ENCODE measurements at places on chromosomes 13 and 19.

DNA sequence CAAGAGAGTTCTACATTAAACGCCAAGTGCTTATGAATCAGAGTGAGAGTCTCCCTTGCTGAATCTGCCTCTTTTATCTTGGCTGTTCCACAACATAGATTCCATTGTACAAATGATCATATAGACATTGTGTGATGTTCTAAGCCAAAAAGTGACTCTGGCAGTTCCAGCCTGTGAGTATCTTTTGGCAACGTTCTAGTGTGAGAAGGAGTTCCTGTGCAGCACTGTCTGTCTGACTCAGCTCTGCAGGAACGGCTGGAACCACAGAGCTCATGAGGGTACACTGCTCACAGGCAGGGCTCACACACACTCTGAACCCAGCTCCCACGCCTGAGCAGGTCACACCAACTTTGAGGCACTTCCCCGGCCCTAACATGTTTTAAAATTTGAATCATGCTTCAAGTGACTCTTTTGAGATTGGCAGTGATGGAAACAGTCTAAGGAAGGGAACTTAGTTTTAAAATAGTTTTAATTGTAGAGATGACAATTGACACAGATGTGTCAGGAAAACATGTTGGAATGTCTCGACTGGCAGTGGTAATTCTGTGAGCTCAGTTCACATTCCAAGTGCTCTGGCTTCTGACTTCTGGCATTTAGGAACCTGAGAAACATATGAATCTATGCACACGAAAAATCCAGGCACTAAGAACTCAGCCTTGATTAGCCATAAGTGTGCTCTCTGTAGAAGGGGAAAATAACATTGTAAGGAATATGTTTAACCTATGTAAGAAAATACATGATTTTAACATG lies 272.0 kb downstream of the UQCRFS1 start:
- no peak overlapping the region for H3K4me3 ChIP-seq
- DNase-seq = peak; percentile 16
- H3K27me3 ChIP-seq = no peaks in the 10 kb centered on the region

DNA sequence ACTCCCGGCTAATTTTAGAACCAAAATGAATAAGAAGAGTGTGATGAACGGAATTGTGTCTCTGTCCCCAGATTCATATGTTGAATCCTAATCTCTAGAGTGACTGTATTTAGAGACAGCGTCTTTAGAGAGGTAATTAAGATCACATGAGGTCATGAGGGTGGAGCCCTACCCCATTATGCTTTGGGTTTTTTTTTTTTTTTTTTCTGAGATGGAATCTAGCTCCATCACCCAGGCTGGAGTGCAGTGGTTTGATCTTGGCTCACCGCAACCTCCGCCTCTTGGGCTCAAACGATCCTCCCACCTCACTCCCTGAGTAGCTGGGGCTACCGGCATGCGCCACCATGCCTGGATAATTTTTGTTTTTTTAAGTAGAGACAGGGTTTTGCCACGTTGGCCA lies 27.9 kb downstream of the FBXO27 start:
- H3K27me3 ChIP-seq = no peaks in the 10 kb centered on the region
- no peak overlapping the region for H3K4me3 ChIP-seq
- H3K4me1 ChIP-seq = no peaks in the 10 kb centered on the region
- no peak overlapping the region for H3K27ac ChIP-seq
- DNase-seq = no peak
- no peaks in the 10 kb centered on the region for H3K36me3 ChIP-seq

DNA sequence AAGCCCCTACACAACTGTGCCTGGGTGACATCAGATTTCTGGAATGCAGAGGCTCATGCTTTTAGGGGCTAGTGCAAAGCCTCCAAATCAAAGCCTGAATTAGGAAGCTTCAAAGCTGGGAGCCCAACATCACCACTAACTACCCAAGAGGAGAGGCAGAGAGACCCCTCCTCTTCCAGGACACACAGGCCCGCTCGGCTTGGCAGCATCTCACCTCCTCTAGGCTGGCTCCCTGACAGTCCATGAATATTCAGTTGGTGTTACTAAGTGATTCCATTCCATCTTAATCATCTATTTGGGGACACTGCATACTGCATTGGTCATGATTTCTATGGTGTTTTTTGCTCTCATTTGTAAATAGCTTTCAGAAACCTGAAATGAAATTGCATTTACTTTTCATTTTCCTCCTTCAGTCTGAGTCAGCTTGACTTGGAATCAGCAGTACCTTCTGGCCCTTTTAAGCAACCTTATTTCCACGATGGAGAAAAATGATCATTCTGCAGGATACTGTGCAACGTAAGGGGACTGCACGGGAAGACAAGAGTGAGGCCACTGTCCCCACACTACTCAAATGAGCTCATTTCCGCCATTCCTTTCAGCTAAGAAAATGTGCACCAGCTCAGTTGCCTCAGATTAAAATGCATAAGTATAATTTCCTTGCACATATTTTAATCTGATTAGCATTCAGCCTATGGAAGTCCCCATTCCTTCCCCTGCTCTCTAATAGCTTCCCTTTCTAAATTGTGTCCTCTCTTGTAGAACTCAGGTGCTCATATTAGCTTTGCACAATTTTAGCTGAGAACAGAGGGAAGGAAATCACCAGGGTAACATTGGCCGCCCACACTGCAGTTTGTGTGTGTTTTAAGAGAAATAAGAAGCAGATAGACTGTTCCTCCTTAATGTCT lies 219.9 kb downstream of the RFC3 start:
- no peak overlapping the region for H3K4me3 ChIP-seq
- no peaks in the 10 kb centered on the region for H3K36me3 ChIP-seq
- no peaks in the 10 kb centered on the region for H3K27me3 ChIP-seq
- H3K27ac ChIP-seq = no peak overlapping the region
- peak; percentile 51 for DNase-seq

GRCh38 chr19:19540064-19540714 lies 2.1 kb downstream of the CILP2 start:
- peak; percentile 96 for DNase-seq
- H3K27me3 ChIP-seq = no peaks in the 10 kb centered on the region
- no peak overlapping the region for H3K27ac ChIP-seq
- H3K4me1 ChIP-seq = no peaks in the 10 kb centered on the region
- no peak overlapping the region for H3K4me3 ChIP-seq

GRCh38 chr19:56245121-56245740 lies 27.3 kb upstream of the EDDM13 start:
- no peak overlapping the region for H3K27ac ChIP-seq
- H3K4me1 ChIP-seq = no peaks in the 10 kb centered on the region
- DNase-seq = no peak
- H3K36me3 ChIP-seq = no peaks in the 10 kb centered on the region

DNA sequence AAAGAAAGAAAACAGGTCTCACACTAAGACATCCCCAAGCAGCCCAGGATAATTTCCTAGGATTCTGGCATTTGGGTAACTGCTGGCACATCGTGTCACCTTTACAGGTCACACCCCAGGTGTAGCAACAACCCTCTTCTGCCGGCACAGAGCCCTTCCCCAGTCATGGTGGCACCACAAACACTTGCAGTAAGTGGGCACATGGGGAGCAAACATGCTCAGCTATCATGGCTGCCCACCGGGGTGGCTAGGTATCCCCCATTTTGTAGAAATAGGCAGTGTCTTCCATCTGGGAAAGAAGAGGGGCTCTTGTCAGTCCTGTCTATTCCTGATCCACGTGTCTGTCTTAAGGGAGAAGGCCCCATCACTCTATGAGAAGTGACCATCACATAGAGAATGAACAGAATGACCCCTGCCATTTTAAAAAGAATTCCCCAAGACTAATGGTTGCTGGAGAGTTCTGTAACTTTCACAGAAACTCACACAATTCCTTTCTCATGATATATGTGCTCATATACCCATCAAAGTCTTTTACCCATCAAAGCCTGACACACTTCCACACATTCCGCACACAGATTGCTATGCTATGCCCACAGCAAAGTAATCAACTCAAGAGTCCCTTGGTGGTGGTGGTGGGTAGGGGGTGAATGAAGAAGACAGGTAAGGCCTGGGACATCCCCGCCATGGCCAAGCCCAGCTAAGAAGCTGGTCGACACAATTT lies 33.3 kb downstream of the BRD4 start:
- H3K4me1 ChIP-seq = peaks cover 20% of the 10 kb centered on the region
- no peak for DNase-seq
- peak overlapping the region; percentile 25 for H3K27ac ChIP-seq
- no peak overlapping the region for H3K4me3 ChIP-seq
- no peaks in the 10 kb centered on the region for H3K27me3 ChIP-seq

GRCh38 chr13:46152627-46153328 lies 29.2 kb downstream of the LCP1 start:
- no peaks in the 10 kb centered on the region for H3K4me1 ChIP-seq
- DNase-seq = no peak
- H3K27ac ChIP-seq = no peak overlapping the region

- no peaks in the 10 kb centered on the region for H3K4me1 ChIP-seq
- H3K36me3 ChIP-seq = peaks cover 28% of the 10 kb centered on the region
- H3K4me3 ChIP-seq = no peak overlapping the region
- H3K27me3 ChIP-seq = no peaks in the 10 kb centered on the region
Measured at GRCh38 chr19:37087110-37087509, 8.9 kb downstream of the ZNF420 start.

DNA sequence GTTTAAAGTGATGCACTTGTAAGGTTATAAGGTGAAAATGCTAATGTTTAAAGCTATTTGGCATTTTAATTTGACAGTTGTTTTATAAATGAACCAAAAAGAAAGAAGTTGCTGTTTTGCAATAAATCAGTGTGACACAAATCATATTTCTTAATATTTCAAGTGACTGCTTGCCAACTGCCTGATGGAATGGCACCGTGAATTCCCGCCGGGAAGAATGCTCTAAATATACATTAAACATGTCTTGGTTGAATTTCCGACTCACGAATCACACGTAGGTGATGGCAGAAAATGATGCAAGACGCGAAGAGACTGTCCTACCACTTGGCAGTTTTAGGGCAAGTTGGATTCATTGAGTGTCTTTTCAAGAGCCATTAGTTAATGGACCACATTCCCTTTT lies 3.1 kb upstream of the GJB2 start:
- DNase-seq = no peak
- H3K27ac ChIP-seq = no peak overlapping the region
- H3K36me3 ChIP-seq = no peaks in the 10 kb centered on the region
- H3K4me3 ChIP-seq = no peak overlapping the region
- H3K27me3 ChIP-seq = peaks cover 65% of the 10 kb centered on the region
- peaks cover 8% of the 10 kb centered on the region for H3K4me1 ChIP-seq

- H3K36me3 ChIP-seq = no peaks in the 10 kb centered on the region
- peaks cover 53% of the 10 kb centered on the region for H3K27me3 ChIP-seq
- no peak overlapping the region for H3K4me3 ChIP-seq
Measured at GRCh38 chr13:83876546-83876945, 5.7 kb downstream of the SLITRK1 start.

DNA sequence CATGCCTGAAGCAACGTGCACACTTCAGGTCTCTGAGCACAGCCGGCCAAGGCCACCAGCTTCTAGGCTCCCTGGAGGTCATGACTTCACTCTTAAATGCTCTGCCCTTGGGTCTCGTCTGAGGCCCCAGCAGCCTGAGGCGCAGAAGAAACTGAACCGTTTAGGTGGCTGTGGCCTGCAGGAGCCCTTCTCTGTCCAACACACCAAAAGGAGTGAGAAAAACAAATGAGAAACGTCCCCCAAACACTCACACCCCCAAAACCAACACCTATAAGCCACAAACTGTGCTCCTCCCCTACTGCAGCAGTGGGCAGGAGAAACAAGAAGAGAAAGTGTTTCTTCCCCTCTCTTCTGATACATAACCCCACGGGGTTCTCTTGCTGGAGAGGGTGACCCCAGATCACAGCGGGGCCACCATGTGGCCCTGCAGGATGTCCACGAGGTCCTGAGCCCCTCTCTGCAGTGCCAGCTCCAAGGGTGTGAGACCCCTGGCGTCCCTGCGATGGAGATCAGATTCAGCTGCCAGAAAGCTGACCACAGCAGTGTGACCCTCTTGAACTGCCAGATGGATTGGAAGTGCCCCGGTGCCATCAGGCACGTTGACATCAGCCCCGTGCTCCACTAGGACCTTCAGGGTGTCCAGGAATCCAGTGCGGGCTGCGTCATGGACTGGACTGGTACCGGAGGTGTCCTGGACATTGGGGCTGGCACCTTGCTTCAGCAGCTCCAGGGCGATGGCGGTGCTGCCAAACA lies 1.0 kb upstream of the KRI1 start:
- H3K27me3 ChIP-seq = peaks cover 16% of the 10 kb centered on the region
- no peaks in the 10 kb centered on the region for H3K4me1 ChIP-seq
- H3K36me3 ChIP-seq = peaks cover 9% of the 10 kb centered on the region
- H3K27ac ChIP-seq = no peak overlapping the region

DNA sequence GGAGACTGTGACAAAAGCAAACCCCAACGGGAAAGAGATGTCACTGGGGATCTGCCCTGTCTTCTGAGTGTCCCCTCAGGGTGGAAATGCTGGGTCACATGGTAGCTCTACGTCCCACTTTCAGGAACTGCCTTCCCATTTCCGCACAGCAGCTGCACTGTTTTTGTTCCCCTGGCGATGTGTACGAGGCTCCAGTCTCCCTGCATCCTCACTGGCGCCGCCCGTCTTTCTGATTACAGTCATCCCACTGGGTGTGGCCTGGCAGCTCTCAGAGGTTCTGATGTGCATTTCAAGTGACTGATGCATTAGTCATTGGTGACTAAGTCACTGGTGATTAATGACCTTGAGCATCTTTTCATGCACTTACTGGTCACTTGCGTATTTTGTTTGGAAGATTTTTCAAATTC lies 21.2 kb downstream of the PCID2 start:
- no peak overlapping the region for H3K4me3 ChIP-seq
- H3K36me3 ChIP-seq = peaks cover 85% of the 10 kb centered on the region
- no peaks in the 10 kb centered on the region for H3K4me1 ChIP-seq
- no peak overlapping the region for H3K27ac ChIP-seq
- peak; percentile 41 for DNase-seq
- no peaks in the 10 kb centered on the region for H3K27me3 ChIP-seq

GRCh38 chr13:51945149-51945548 lies 66.1 kb downstream of the ATP7B start:
- no peak overlapping the region for H3K27ac ChIP-seq
- no peaks in the 10 kb centered on the region for H3K4me1 ChIP-seq
- DNase-seq = no peak

GRCh38 chr19:19459707-19460251 lies 54.3 kb downstream of the GATAD2A start:
- peaks cover 13% of the 10 kb centered on the region for H3K36me3 ChIP-seq
- H3K27ac ChIP-seq = no peak overlapping the region
- peaks cover 37% of the 10 kb centered on the region for H3K4me1 ChIP-seq
- no peak overlapping the region for H3K4me3 ChIP-seq

DNA sequence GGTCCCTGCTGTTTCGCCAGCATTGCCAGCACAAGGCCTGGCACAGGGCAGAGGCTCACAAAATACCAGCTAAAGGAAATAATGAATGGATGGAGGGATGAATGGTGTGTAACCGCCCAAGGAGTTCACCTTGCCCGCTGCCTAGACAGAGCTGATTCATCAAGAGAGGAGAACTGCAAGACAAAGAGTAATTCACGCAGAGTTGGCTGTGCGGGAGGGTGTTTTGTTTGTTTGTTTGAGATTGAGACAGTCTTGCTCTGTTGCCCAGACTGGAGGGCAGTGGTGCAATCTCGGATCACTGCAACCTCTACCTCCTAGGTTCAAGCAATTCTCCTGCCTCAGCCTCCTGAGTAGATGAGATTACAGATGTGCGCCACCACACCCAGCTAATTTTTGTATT lies 3.0 kb downstream of the OPA3 start:
- H3K4me1 ChIP-seq = peaks cover 4% of the 10 kb centered on the region
- H3K27ac ChIP-seq = no peak overlapping the region
- DNase-seq = no peak
- no peaks in the 10 kb centered on the region for H3K36me3 ChIP-seq
- no peak overlapping the region for H3K4me3 ChIP-seq
- no peaks in the 10 kb centered on the region for H3K27me3 ChIP-seq

All from endodermal cell (in vitro differentiated cells).